ENCODE measurements at places on chromosomes 12 and 14. TPM values are rescaled to one million over a fixed set of nuclear protein-coding genes. Genes with fewer than 3 reads are reported as not detected.

- no peaks in the 10 kb centered on the region for H3K4me1 ChIP-seq
- no peaks in the 10 kb centered on the region for H3K36me3 ChIP-seq
- H3K27me3 ChIP-seq = no peaks in the 10 kb centered on the region
- no peak overlapping the region for H3K4me3 ChIP-seq
- H3K27ac ChIP-seq = no peak overlapping the region
Observed at GRCh38 chr14:83826838-83827237, 1703.1 kb upstream of the FLRT2 start.

The NGB gene
- total RNA-seq = 1.8 TPM

The RILPL2 gene
- total RNA-seq = 2.3 TPM

DNA sequence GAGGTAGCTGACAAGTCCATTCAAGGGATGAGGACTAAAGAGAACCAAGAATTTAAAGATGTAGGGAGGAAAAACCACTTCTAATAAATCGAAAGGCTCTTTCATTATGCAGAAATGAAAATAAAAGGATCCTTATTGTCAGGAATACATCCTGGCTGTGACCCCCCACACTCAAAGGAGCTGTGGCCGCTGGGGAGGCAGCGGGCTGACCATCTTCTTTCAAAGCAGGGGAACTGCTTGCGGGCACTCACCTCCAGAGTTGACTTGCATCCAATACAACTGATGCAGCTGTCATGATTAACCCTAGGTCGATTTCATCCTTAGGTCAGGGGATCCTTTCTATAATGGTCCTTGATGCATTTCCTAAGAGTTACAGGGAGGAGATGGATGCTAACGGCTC, 35.3 kb downstream of the TRAFD1 start:
- H3K36me3 ChIP-seq = peaks cover 50% of the 10 kb centered on the region
- no peak overlapping the region for H3K4me3 ChIP-seq
- no peak for DNase-seq
- no peaks in the 10 kb centered on the region for H3K27me3 ChIP-seq
- no peaks in the 10 kb centered on the region for H3K4me1 ChIP-seq

GRCh38 chr12:131141514-131141913, 187.8 kb downstream of the ADGRD1 start:
- H3K4me3 ChIP-seq = no peak overlapping the region
- H3K4me1 ChIP-seq = no peaks in the 10 kb centered on the region
- H3K36me3 ChIP-seq = no peaks in the 10 kb centered on the region
- no peak overlapping the region for H3K27ac ChIP-seq
- H3K27me3 ChIP-seq = no peaks in the 10 kb centered on the region
- DNase-seq = no peak

GRCh38 chr14:90513161-90514014, 116.6 kb downstream of the CALM1 start:
- H3K4me3 ChIP-seq = no peak overlapping the region
- no peaks in the 10 kb centered on the region for H3K36me3 ChIP-seq
- peaks cover 91% of the 10 kb centered on the region for H3K4me1 ChIP-seq
- DNase-seq = peak; percentile 95
- H3K27ac ChIP-seq = peak overlapping the region; percentile 91

DNA sequence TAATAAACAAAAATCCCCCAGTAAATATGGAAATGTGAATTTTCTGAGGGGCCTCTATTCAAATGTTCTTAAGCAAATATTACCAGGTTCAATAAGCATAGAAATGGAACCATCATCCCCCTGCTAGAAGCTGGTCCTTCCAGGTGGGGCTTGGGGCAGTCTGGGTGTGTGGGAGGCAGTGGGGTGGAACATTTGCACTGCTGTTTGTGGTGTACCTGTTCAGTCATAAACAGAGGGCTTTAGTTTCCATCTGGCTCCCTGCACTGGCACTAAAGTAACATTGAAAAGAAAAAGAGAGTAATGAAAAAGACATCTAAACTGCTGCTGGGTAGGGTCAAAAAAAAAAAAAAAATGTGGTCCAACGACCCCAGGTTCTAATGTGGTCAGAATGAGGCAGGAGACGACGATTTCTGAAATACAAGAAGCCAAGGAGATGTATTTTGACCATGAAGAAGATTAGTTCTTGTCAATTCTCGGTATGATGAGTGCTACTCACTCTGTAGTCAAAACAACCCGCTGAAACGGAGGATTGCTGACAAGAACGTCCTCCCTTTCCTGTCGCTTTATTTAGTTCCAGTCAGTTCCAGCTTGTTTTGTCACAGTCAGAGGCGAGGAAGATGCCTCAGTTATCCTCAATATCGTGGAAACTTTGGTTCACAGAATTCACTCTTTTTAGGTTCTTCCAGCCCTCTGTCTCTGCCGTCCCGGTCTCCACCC, 44.2 kb upstream of the MANSC4 start:
- no peak overlapping the region for H3K27ac ChIP-seq
- DNase-seq = no peak
- no peak overlapping the region for H3K4me3 ChIP-seq
- peaks cover 4% of the 10 kb centered on the region for H3K4me1 ChIP-seq
- no peaks in the 10 kb centered on the region for H3K36me3 ChIP-seq
- no peaks in the 10 kb centered on the region for H3K27me3 ChIP-seq

The TPH2 gene
- total RNA-seq = not detected

DNA sequence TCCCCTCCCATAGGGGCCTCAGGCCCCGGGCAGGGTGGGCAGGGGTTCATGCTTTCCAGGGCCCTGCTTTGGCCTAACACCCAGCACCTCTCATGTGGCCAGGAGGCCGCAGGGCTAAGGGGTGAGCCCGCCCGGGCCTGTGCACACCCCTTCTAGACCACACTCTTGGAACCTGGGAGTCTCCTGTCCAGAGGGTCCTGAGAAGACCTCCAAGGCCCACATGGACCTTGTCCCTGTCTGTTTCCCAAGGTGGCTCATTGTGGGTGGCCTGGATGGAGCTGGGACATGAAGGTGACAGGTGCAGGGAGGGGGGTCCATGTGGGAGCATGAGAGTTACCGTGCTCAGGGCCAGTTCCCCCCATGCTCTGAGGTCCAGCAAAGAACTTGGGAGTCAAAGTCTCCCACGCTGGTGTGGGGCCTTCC, 11.6 kb downstream of the DLK1 start:
- no peaks in the 10 kb centered on the region for H3K36me3 ChIP-seq
- H3K4me3 ChIP-seq = no peak overlapping the region
- no peaks in the 10 kb centered on the region for H3K4me1 ChIP-seq
- DNase-seq = no peak

DNA sequence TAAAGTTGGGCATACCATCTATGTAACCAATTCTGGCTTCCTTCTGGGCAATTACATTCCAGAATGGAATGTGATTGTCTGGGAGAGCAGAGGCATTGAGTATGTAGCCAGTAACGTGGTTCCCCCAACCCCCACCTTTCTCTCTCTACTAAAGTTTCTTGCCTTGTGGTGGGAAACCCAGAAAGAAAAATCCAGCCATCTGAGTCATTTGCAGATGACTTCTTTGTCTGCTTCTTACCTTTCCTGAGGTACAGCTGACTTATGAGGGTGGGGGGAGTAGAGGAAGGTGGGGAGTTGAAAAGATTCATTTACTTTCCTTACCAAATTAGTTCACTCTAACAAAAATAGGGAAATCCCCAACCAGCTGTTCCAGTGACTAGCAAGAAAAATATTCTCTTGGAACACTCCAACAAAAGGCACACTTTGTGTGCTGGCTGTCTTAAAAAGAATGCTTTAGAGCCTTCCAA, 112.1 kb upstream of the FRMD6 start:
- no peaks in the 10 kb centered on the region for H3K27me3 ChIP-seq
- no peaks in the 10 kb centered on the region for H3K36me3 ChIP-seq
- DNase-seq = no peak
- H3K4me1 ChIP-seq = no peaks in the 10 kb centered on the region

DNA sequence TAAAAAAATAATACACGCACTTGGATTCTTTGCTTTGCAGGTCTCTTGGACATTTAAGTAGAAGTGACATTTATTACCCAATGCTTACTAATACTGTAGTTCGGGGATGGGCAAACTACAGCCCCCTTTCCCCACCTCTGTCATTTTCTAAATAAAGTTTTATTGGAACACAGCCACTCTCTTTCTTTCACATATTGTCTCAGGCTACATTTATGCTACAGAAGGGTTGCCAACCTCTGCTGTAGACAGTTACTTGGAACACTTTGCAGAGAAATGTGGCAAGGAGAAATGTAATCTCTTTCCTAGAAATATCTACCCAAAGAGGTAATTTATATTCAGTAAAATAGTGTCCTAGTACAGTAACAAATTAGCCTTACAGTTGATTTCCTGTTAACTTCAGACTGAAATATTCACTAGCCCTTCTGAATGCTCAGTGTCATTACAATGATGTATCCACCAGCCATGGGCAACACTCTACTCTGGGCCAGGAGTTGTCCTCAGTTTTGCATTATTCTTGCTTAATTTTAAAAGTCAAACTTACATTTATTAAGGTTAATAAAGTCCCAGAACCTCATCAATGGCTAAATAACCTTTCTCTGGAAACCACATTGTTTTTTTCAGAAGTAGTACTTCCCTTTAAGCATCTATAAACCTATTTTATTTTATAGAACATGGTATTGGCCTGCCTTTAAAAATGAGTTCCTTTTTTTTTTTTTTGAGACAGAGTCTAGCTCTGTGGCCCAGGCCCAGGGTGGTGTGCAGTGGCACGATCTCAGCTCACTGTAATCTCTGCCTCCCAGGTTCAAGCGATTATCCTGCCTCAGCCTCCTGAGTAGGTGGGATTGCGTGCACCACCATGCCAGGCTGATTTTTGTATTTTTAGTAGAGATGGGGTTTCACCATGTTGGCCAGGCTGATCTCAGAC, 269.6 kb upstream of the AMIGO2 start:
- H3K4me1 ChIP-seq = no peaks in the 10 kb centered on the region
- DNase-seq = no peak
- no peaks in the 10 kb centered on the region for H3K36me3 ChIP-seq
- H3K27me3 ChIP-seq = no peaks in the 10 kb centered on the region
- H3K4me3 ChIP-seq = no peak overlapping the region

GRCh38 chr14:89481196-89481595, 64.2 kb upstream of the FOXN3 start:
- H3K36me3 ChIP-seq = no peaks in the 10 kb centered on the region
- no peak overlapping the region for H3K27ac ChIP-seq
- peak; percentile 71 for DNase-seq
- no peak overlapping the region for H3K4me3 ChIP-seq
- no peaks in the 10 kb centered on the region for H3K27me3 ChIP-seq

DNA sequence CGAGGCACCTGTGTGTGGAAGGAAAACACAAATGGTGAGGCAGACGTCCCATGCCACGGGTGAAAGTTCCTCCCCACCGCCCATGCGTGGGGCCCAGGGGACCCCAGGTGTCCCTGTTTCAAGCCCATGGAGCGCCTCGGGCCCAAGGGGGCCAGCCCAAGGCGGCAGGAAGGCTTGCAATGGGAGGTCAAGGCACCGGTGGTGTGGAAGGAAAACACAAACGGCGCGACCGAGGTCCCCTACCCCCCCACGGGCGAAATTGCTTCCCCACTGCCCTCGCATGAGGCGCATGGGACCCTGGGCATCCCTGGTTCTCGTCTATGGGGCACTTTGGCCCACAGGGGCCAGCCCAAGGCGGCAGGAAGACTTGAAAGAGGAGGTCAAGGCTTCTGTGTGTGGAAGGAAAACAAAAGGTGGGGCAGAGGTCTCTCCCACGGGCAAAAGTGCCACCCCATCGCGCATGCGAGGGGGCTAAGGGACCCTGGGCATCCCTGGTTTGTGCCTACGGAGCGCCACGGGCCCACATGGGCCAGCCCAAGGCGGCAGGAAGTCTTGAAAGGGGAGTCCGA, 379.4 kb downstream of the ALG10 start:
- no peaks in the 10 kb centered on the region for H3K27me3 ChIP-seq
- no peak for DNase-seq
- no peak overlapping the region for H3K27ac ChIP-seq
- H3K36me3 ChIP-seq = no peaks in the 10 kb centered on the region
- no peaks in the 10 kb centered on the region for H3K4me1 ChIP-seq

DNA sequence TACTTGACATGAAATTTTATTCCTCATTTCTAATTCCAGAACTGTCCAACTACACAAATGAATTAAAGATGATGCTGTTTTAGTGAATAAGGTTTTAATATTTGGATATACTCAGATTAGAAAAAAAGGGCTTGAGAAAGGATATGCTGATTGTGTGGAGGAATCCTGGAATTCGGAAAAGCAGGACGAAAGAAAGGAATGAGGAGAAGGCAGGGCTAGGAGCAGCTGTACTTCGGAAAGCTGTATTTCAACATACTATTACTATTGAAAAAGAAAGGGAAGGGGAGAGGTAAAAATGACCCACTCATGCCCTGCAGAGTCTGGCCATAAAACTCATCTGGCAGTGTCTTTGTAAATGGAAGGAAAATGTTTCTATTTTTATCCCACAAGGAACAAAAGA, 63.1 kb upstream of the PLBD1 start:
- H3K36me3 ChIP-seq = no peaks in the 10 kb centered on the region
- H3K27me3 ChIP-seq = no peaks in the 10 kb centered on the region
- no peak overlapping the region for H3K4me3 ChIP-seq

DNA sequence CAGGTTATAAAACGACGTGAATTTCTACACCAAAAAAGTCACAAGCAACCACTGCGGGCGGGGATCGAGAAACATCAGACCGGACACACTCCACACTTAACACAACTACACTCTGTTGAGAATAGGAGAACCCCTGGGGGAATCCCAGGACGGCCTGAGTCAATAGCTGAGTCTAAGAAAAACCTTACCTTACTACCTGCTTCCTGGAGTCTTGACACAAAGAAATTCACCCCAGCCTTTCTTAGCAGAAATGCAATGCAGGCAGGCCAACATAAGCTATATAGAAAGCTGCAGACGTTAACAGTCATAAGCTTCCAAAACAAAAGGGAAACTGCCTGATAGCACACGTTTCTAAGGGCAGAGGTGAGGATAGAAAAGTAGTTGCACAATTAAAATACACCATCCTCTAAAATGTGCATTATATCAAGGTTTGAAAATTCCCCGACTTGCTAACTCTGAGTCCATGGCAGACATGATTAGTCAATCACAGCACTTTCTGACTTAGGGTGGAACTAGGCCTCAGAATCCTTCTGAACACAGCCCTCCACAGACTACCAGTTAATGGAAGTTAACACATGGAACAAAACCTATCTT, 68.0 kb downstream of the CCDC88C start:
- DNase-seq = no peak
- H3K36me3 ChIP-seq = no peaks in the 10 kb centered on the region
- H3K27ac ChIP-seq = peak overlapping the region; percentile 59

DNA sequence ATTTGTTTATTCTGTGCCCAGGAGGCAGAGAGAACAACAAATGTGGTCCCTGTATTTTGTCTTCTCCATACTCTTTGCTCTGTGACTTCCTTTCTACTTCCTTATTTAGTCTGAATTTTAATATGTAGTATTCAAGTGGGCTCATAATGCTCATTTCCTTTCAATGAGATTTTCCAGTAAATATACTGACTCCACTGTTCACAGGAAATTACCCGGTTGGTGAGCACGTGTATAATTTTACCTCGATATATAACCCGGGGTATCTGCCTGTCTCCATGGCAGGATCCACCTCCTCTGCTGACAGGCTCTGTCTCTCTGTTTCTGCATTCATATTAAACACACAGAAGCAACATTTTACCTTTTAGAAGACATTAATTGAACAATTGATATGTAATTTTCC, 166.0 kb downstream of the SLC38A4 start:
- no peak overlapping the region for H3K4me3 ChIP-seq
- peaks cover 37% of the 10 kb centered on the region for H3K4me1 ChIP-seq
- no peaks in the 10 kb centered on the region for H3K36me3 ChIP-seq
- no peak for DNase-seq
- peak overlapping the region; percentile 56 for H3K27ac ChIP-seq

GRCh38 chr12:68612202-68612601, 1.5 kb downstream of the RAP1B start:
- no peaks in the 10 kb centered on the region for H3K27me3 ChIP-seq
- DNase-seq = peak; percentile 29
- peak overlapping the region; percentile 79 for H3K4me3 ChIP-seq
- H3K4me1 ChIP-seq = peaks cover 62% of the 10 kb centered on the region
- peak overlapping the region; percentile 98 for H3K27ac ChIP-seq

The ITPR2 gene
- total RNA-seq = 23.2 TPM

The NANOG gene
- 0.18 TPM for total RNA-seq

The SUPT16H gene
- total RNA-seq = 76.2 TPM

The NTN4 gene
- total RNA-seq = 57.6 TPM

All from stomach (tissue), 19 donors.